ENCODE measurements at places on chromosomes 7 and 10.

DNA sequence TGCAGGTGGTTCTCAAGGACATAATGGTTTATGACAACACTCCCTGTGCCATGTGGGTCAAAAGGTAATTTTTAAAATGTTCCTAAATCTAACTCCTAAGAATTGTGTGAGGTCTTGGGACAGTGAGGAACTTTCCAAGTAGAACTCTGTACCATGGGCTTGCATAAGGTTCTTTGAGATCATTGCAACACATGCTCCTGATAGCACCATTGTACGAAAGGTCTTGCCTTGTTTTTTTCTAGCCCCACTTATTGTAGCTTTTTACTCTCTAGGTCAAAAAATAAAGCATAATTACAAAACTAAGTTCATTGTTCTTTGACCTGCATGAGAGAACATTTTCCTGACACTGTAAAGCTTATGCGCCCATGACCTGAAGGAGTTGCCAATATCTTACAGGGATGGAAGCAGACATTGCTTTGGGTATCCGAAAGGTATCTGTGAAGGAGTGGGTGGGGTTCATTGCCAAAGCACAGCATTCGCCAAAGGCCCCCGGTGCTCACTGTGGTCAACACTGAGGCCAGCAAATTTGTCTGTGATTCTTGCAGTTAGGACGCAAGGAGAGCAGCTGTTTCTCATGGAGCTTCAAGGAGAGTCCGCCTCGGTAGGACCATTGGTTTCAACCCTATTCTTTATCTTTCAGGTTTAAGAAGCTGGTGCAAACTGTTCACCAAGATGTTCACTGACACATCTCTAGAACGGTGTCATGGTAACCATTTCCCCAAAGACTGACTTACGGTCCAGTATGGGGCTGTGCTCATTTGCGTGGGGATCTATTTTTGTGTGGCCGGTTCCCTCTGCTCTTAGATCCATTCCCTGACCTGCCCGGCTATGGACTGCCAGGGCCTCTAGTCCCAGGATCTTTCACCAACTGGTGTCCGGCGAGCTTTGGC lies 7.6 kb upstream of the PRKAG2 start:
- no peak for DNase-seq

GRCh38 chr7:157228864-157229422 lies 90.2 kb downstream of the UBE3C start:
- no peak for DNase-seq

GRCh38 chr10:8758029-8758428 lies 703.5 kb downstream of the GATA3 start:
- DNase-seq, result no peak

DNA sequence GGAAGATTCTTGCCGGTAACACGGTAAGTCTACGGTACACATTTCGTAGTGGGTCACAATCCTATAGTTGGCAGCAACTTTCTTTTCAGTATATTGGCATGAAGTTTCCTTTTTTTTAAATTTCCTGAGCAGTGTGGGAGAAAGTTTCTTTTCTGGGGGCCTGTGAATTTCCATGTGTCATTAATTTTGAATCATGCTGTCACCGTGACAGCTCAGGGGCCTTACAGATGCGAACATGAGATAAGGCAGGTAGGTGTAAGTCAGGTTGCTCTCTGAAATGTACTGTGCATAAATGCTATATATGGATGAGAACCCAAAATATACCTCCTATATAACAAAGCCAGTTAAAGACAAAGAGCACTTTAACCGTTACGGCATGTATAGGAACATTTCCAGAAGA lies 65.4 kb upstream of the SEM1 start:
- no peak for DNase-seq

DNA sequence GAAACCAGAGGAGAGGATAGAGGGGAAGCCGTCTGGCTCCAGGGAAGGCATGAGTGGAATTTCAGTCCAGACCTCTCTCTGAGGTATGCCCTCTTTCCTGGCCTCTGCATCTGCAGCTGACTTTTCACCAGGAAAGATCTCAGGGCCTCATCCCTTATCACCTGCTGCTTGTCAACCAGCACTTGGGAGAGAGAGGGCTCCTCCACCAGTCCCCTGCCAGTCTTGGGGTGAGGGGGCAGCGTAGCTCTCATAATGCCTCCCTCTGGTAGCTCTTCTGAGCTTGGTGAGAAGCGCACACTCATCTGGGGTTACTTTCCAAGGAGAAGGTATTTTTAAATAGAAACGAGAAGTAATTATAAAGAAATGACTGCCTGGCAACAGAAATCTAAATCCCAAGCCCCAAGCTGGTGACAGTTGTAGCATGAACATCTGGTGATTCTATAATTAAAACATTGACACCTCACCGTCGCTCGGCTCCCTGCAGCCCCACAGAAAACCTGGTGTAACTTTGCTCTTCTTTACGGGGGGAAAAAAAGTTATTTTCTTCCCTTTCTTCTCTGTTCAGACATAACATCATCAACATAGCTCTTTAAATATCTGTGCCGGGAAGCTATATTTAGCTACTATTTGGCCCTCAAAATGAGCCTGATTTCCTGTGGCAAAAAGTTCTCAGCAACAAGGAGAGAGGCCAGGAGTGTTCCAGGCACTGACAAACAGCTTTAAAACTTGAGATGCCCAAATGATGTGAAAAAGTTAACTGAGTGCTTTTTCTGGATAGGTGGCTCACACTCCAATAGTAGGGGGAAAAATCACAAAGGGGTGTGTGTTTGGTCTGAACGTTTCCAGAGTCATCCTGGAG lies 26.9 kb downstream of the HIP1 start:
- DNase-seq, result no peak

DNA sequence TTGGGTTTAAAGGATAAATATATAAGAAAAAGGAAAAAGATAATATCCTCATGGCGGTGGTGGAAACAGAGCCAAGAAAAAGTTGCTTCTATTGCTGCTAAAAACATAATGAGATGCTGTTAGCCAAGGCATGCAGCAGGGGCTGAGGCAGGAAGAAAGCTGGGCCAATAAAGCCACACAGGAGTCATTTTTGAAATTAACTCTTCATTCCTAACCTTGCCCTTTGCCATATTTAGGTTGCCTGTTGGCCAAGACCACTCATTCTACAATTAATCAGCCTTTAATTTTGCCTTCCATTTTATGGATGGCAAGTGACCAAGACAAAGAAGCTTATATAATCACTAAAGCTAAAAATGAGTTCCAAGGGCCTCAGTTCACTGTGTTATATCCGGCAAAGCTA lies 58.2 kb downstream of the ARMH3 start:
- no peak for DNase-seq

GRCh38 chr10:67476201-67476600 lies 219.8 kb downstream of the CTNNA3 start:
- DNase-seq, result no peak

GRCh38 chr7:40717242-40717641 lies 582.4 kb downstream of the SUGCT start:
- DNase-seq, result peak; percentile 1

DNA sequence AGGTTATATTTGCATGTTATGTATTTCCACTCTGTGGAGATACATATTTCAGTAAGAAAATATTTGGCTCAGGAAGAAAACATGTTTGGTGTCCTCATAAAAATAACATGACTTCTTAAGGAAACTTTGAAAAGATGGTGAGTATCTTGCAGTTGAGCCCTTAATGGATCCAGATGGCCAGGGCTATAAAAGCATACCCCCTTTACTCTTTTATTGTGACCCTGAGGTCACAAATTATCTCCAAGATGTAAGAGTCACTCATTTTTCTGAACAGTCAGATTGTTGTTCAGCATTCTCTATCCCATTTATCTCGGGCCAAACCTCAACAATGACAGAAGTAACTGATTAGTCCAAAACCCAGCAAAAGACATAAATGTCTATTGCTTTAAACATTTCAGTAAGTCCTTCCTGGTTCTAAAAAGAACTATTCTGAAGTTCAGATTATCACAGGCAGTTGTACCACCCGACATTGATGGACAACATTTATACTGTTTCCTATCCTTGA lies 539.4 kb downstream of the PARD3 start:
- no peak for DNase-seq

DNA sequence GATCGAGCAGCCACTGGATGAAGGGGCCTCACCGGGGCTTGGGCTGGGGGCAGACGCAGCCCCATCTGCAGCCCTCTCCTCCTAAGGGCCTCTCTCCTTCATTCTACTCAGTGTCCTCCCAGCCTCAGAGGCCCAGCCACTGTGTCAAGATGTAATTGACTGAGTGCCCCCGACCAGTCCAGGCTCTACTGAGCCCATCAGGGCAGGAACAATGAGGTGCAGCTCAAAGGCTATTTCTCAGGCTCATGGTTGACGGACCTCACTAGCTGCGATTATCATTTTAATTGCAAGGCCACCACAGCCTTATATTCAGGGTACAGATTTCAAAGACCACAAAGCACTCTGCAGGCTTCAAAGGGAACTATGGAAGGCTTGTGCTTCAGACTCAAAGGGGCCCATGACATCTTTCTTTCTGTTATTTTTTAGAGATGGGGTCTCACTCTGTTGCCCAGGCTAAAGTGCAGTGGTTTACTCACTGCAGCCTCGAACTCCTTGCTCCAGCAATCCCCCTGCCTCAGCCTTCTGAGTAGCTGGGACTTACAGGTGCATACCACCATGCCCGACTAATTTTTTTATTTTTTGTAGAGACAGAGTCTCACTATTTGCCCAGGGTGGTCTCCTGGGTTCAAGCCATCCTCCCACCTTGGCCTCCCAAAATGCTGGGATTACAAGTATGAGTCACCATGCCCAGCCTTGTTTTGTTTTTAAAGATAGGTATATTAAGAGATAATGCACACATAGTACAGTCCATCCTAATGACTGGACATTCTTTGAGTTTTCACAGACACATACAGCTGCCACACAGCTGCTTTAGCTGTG lies 23.7 kb downstream of the SLC29A3 start:
- no peak for DNase-seq

GRCh38 chr7:5452937-5453540 lies 29.4 kb upstream of the TNRC18 start:
- DNase-seq, result no peak

DNA sequence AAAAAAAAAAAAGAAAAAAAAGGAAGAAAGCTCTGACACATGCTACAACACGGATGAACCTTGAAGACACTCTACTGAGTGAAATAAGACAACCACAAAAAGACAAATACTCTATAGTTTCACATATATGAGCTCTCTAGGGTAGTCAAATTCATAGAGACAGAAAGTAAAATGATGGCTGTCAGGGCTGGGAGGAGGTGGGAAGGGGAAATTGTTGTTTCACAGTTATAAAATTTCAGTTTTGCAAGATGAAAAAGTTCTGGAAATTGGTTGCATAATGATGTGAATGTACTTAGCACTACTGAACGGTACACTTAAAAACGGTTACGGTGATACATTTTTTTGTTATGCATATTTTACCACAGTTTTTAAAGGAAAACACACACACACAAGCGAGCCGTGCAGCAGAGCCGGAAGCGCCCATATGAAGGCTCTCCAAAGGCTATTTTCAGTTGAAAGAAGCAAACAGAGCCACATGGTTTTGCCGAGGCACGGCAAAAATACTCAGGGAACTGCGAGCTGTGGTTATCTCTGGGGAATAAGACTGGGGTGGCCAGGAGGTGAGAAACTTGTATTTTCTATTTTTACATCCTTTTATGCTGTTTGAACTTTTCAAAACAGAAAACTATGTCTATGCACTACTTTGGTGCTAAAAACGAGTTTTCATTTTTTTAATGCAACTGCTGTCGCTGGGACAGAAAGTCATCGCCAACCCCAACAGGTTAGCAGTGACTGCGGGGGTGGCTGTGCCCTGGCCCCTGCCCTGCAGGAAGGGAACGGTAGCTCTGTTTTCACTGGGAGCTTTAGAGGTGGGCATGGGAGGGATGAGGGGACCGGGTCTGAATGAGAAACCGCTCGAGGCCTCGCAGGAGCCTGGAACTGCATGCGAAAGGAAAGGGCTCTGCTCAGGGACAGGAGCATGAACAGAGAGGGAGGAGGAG lies 132.9 kb downstream of the OAT start:
- no peak for DNase-seq

GRCh38 chr7:1850976-1851571 lies 181.0 kb downstream of the ELFN1 start:
- no peak for DNase-seq

- no peak for DNase-seq
Observed at GRCh38 chr10:14926722-14927416, 27.0 kb downstream of the DCLRE1C start.

GRCh38 chr10:90089719-90090118 lies 388.3 kb downstream of the KIF20B start:
- DNase-seq, result no peak

GRCh38 chr10:75508239-75508813 lies 76.9 kb downstream of the LRMDA start:
- no peak for DNase-seq

DNA sequence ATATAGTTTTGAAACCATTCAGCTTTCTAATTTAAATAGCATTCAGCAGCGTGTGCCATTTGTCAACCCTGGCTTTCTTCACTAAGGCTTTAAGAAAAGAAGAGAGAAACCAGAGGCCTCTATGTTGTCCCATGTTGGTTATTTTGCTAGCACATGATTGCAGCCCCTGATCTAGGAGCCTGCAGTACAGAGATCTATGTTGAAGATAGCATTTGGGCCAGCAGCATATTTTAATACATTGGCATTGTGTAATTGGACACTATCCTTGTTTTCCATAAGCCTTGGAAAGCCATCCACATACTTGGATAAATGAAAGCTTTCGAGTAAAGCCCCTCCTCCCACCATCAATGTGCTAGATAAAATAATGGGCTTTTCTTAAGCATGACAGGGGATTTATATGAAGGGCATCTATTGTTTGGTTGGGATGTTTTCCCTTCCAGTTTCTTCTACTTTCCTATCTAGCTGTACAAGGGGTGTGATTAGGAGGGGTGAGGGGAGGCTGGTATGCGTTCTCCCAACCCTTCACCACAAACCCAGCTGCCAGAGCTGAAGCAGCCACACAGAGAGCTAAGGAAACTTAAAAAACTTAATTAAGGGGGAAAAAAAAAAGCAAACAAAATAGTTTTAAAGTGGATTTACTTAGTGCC lies 23.1 kb upstream of the SDHAF3 start:
- no peak for DNase-seq

DNA sequence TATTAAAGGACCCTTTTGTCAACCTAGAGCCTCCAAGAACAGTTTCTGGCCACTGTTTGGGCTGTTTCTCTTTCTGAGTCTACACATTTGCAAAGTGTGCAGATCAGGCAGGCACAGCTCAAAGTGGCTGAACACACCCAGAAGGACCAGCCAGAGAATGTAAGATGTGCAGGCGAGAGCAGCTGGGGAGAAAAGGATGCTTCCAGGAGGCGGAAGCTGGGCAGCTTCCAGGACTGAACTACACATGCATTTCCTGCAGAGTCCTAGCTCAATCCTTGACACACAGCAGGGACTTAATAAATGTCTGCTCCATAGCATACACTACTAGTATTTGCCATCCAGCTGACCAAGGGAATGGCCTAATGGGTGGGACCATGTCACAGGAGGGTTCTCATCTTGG lies 70.9 kb downstream of the CTBP2 start:
- DNase-seq, result no peak

- no peak for DNase-seq
Observed at GRCh38 chr10:31657434-31657872, 271.2 kb downstream of the ARHGAP12 start.

DNA sequence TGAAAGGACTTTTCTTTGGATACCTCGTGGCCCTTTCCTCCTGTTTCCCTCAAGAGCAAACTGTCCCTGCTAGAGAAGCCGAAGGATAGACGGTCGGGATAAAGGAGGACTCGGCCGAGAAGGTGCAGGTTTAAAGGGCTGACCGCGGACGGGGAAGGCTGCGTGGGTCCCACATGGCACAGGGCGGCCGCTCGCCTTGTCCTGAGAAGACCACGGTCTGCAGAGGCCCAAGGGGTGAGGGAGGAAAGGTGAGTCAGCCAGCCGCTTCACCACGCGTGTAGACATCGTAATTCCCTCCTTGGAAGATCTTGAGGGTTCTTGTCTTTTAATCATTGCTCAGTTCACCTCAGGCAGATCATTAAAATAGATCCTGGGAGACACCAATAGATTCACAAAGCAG lies 253.8 kb downstream of the DPP6 start:
- DNase-seq, result no peak

GRCh38 chr10:373526-374309 lies 238.5 kb downstream of the ZMYND11 start:
- DNase-seq, result no peak

All from NCI-H1930 (cell line).